ENCODE measurements at places on chromosomes 7 and 10. TPM values are rescaled to one million over a fixed set of nuclear protein-coding genes. Genes with fewer than 3 reads are reported as not detected.
A peak's percentile ranks its signal among the peaks of the same experiment; 100 is the strongest.

GRCh38 chr7:154842591-154842990 is 160.3 kb downstream of the PAXIP1 start:
- H3K4me3 ChIP-seq, result no peak overlapping the region
- H3K27ac ChIP-seq, result no peak overlapping the region
- H3K36me3 ChIP-seq, result no peaks in the 10 kb centered on the region
- peak; percentile 23 for DNase-seq
- H3K4me1 ChIP-seq, result no peaks in the 10 kb centered on the region

DNA sequence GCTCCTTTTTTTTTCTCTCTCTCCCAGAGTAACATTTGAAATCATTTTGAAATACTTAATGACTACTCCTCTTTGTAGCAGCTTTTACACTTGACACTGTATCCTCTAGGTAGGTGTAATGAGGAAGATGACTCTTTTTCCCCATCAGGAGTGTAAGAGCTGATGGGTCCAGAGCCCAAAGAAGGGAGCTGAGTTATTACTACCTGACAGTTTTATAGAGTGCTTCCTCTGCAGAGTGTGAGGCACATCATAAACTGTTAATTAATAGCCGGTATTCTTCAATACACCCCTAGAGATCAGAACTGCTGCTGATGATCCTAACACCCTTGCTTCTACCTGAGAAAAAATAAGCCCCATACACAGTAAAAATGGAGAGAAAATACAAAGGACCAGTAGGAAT is 279.8 kb upstream of the SEMA3A start:
- H3K27ac ChIP-seq, result no peak overlapping the region

PNLIPRP1 gene
- total RNA-seq, result not detected

GRCh38 chr7:151376218-151376902 is 33.5 kb downstream of the WDR86 start:
- H3K27ac ChIP-seq, result no peak overlapping the region
- H3K4me3 ChIP-seq, result no peak overlapping the region
- H3K27me3 ChIP-seq, result peaks cover 3% of the 10 kb centered on the region
- H3K4me1 ChIP-seq, result no peaks in the 10 kb centered on the region
- DNase-seq, result no peak

DNA sequence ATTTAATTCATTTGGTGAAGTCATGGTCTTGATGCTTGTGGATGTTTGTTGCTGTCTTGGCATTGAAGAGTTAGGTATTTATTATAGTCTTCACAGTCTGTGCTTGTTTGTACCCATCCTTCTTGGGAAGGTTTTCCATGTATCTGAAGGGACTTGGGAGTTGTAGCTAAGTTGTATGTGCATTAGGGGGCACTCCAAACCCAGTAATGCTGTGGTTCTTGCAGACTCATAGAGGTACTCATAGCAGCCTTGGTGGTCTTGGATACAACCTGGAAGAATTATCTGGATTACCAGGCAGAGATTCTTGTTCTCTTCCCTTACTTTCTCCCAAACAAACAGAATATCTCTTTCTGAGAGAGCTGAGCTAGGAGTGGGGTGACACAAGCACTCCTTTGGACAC is 93.2 kb downstream of the ADCYAP1R1 start:
- DNase-seq, result no peak
- no peaks in the 10 kb centered on the region for H3K36me3 ChIP-seq
- no peaks in the 10 kb centered on the region for H3K27me3 ChIP-seq
- H3K27ac ChIP-seq, result no peak overlapping the region

SLC16A9 gene
- 0.26 TPM for total RNA-seq

PITX3 gene
- not detected for total RNA-seq

- H3K4me1 ChIP-seq, result peaks cover 5% of the 10 kb centered on the region
- H3K27me3 ChIP-seq, result no peaks in the 10 kb centered on the region
- H3K27ac ChIP-seq, result no peak overlapping the region
- H3K36me3 ChIP-seq, result no peaks in the 10 kb centered on the region
Measured at GRCh38 chr10:125691160-125691981, 8.4 kb upstream of the TEX36 start.

DNA sequence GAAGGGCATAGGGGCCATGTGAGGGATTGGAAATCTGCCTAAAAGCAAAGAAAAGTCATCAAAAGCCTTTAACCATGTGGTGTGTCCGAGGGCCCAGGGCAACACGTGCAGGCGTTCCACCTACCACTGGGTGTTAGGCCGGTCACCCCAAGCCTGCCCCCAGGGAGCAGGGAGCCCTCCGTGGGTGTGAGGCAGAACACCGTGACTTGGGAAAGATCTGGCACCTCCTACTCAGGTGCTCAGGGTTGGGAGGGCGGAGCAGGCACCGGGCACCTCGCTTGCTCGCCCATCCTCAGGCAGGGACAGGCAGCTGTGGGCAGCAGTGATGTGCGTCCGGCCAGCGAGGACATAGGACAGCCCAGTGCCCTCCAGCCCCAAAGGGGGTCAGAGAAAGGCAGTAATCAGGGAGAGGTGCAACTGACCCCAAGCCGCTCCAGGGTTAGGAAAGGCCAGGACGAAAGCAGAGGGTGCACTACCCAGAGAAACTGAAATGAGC is 80.7 kb upstream of the CHST15 start:
- H3K27me3 ChIP-seq, result no peaks in the 10 kb centered on the region
- DNase-seq, result no peak
- H3K4me3 ChIP-seq, result no peak overlapping the region

INA gene
- 0.50 TPM for total RNA-seq

DNA sequence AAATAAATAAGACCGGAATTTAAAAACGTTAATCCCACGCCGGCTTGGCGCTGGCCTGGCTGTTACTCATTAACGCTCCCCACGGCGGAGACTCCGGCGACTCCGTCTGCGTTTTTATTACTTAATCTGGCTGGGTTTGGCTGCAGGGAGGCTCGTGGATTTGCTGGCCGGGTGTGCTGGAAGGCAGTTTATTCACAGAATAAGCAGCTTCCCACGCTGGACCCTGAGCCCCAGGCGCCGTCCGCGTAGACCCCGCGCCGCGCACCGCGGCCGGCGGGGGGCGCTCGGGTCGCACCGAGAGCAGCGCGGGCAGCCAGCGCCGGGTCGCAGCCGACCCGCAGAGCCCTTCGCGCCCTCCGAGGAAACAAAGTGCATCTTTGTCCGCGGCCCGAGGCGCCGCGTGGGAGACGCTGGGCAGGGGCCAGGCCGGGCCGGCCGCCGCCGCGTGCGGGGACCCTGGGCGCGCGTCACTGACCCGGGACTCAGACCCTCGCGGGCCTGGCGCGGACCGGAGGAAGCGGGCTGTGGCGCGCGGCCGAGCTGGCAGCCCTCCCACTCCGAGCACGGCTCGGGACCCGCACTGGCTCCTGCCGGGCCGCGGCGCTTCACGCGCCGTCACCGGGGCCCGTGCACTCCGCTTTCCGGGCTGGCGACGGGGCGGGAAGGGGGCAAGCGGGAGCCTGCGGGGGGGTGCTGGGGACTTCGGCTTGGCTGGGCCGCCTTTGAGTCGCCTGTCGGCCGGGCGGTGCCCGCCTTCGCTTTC is 587 bp upstream of the GRK5 start:
- peak overlapping the region; percentile 14 for H3K4me3 ChIP-seq
- no peaks in the 10 kb centered on the region for H3K27me3 ChIP-seq
- peaks cover 19% of the 10 kb centered on the region for H3K4me1 ChIP-seq

TSPAN12 gene
- total RNA-seq, result 1.5 TPM

NME8 gene
- total RNA-seq, result not detected

DNA sequence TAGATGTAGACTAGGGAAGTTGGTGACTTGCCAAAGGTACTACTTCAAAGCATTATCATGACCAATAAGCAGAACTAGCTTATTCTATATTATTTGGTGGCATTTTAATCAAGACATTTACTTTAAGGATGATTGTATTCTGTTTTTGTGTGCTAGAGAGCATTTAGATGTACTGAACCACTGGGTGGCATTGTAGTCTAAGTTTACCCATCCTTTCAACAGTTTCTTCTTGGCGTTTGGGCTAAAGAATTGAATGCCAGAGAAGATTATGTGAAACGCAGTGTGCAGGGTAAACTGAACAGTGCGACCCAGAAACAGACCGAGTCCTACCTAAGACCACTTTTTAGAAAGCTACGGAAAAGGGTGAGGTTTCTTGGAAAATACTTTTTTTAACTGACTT is 26.8 kb downstream of the PRPF18 start:
- H3K36me3 ChIP-seq, result peaks cover 4% of the 10 kb centered on the region
- no peak overlapping the region for H3K4me3 ChIP-seq
- H3K27me3 ChIP-seq, result no peaks in the 10 kb centered on the region
- H3K4me1 ChIP-seq, result peaks cover 11% of the 10 kb centered on the region
- no peak overlapping the region for H3K27ac ChIP-seq

DNA sequence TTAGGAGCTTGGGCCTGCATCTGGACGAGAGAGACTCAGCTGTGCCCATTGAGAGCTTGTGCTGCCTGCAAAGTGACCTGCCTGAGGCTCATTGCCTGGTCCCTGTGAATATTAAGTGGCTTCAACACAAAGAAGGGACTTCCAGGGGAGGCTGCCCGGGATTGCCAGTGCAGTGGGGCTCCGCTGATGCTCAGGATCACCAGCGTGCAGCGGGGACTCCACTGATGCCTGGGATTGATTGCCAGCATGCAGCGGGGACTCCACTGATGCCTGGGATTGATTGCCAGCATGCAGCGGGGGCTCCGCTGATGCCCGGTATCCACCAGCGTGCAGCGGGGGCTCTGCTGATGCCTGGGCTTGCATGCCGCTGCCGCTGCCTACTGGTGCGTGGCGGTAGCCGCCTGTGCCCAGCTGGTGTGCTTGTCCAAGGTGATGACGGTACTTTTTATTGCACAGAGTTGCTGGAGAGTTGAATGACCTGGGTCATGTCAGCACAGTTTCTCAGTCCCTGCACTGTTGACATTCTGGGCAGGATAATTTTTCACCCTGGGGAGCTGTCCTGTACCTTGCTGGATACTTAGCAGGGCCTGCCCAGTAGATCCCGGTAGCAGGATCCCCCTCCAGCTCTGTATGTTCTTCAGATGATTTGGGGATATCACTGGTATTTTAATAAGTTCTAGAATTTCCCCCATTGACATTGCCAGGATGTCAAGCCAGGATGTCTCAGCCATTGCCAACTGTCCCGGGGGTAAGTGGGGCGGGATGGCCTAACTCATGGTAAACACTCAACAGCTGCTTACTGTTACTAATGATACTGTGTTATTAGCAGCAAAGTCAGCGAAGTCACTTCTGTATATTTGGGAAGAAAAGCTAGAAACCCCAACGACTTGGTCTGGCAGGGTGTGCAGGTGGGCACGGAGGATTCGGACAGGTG is 13.0 kb downstream of the DOCK1 start:
- H3K4me1 ChIP-seq, result no peaks in the 10 kb centered on the region
- no peaks in the 10 kb centered on the region for H3K27me3 ChIP-seq
- DNase-seq, result no peak

- no peaks in the 10 kb centered on the region for H3K27me3 ChIP-seq
- no peak overlapping the region for H3K27ac ChIP-seq
- no peaks in the 10 kb centered on the region for H3K36me3 ChIP-seq
- no peak overlapping the region for H3K4me3 ChIP-seq
Measured at GRCh38 chr7:36468370-36469101, 78.9 kb downstream of the ANLN start.

SHH gene
- under 0.01 TPM for total RNA-seq

- H3K4me1 ChIP-seq, result no peaks in the 10 kb centered on the region
- no peak overlapping the region for H3K27ac ChIP-seq
- no peak for DNase-seq
- no peak overlapping the region for H3K4me3 ChIP-seq
Measured at GRCh38 chr10:133107442-133107841, 19.7 kb downstream of the ADGRA1 start.

DNA sequence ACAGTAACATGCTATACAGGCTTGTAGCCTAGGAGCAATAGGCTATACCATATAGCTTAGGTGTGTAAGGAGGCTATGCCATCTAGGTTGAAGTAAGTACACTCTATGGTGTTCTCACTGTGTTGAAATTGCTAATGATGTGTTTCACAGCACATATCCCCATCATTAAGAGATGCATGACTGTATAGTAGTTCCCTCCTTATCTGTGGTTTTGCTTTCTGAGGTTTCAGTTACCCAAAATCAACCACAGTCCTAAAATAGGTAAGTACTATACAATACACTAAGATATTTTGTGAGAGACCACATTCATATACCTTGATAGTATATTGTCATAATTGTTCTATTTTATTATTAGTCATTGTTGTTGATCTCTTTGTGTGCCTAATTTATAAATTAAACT is 12.7 kb downstream of the FZD1 start:
- DNase-seq, result peak; percentile 12
- H3K4me3 ChIP-seq, result no peak overlapping the region
- H3K4me1 ChIP-seq, result no peaks in the 10 kb centered on the region
- H3K36me3 ChIP-seq, result no peaks in the 10 kb centered on the region

- H3K27me3 ChIP-seq, result no peaks in the 10 kb centered on the region
- no peak for DNase-seq
- no peaks in the 10 kb centered on the region for H3K36me3 ChIP-seq
- H3K27ac ChIP-seq, result no peak overlapping the region
- no peaks in the 10 kb centered on the region for H3K4me1 ChIP-seq
Measured at GRCh38 chr7:154832557-154833138, 170.3 kb downstream of the PAXIP1 start.

- DNase-seq, result no peak
- no peak overlapping the region for H3K4me3 ChIP-seq
- peaks cover 13% of the 10 kb centered on the region for H3K27me3 ChIP-seq
- H3K27ac ChIP-seq, result no peak overlapping the region
Measured at GRCh38 chr7:106134241-106134640, 22.1 kb upstream of the SYPL1 start.

DNA sequence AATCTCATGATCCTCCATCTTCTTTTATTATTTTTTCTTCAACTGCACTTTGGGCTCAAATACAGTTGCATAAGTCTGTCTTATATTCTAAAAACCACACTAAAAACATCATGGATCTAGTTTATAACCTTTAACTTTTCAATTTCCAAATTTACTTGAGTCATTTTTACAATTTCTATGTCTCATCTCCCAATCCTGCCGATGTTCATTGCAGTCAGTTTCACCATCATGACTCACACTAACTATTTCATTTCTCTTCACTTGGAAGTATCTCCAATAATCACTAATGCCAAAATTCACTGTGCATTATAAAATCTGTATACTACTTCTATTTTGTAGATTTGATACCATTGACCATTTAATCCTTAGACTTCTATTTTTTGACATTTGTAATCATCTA is 806.9 kb upstream of the SORCS1 start:
- H3K27me3 ChIP-seq, result no peaks in the 10 kb centered on the region
- H3K27ac ChIP-seq, result no peak overlapping the region
- H3K4me3 ChIP-seq, result no peak overlapping the region
- no peaks in the 10 kb centered on the region for H3K4me1 ChIP-seq
- peak; percentile 83 for DNase-seq

GRCh38 chr7:20236043-20236442 is 18.9 kb upstream of the MACC1 start:
- H3K27me3 ChIP-seq, result no peaks in the 10 kb centered on the region
- no peak overlapping the region for H3K4me3 ChIP-seq
- H3K4me1 ChIP-seq, result no peaks in the 10 kb centered on the region
- DNase-seq, result no peak
- no peaks in the 10 kb centered on the region for H3K36me3 ChIP-seq
- H3K27ac ChIP-seq, result no peak overlapping the region
